CD4-positive, alpha-beta T cell treated with Interleukin-21 for 1 hour (primary cell): ENCODE measurements at places on chromosomes 7 and 10.

DNA sequence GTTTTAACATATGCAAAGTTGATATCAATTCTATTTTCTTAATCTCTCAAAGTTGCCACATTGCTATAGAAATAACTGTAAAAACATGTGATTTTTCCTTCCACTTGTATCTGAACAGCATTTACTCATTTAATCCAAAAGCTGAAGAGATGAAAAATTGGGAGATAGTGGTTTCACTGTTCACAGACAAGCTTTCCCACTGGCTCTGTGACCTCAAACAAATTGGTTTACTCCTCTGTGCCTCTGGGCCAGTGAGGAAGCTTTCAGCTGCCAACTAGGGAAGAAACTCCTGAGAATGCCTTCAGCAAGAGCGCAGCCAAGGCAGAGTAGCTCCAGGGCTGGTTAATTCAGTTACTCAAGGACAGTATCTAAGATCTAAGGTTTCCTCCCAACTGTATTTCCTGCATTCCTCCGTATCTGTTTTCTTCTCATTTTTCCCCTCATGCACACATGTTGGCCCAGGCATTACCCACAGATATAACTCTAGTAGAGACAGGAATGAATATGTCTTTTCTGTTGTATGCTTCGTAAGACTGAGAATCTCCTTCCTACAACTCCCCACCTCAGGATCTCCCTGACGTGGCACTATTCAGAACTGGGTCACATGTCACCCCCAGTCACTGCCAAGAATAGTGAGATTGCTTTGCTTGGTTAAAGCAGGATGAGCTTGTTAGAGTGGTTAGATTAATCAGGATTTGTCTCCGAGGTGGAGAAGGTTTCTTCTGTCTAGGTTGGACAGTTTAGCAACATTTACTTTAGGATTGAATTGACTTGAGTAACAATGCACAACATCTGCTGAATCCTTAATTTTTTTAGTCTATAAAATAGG is 315.7 kb downstream of the NRG3 start:
- no peak for DNase-seq

DNA sequence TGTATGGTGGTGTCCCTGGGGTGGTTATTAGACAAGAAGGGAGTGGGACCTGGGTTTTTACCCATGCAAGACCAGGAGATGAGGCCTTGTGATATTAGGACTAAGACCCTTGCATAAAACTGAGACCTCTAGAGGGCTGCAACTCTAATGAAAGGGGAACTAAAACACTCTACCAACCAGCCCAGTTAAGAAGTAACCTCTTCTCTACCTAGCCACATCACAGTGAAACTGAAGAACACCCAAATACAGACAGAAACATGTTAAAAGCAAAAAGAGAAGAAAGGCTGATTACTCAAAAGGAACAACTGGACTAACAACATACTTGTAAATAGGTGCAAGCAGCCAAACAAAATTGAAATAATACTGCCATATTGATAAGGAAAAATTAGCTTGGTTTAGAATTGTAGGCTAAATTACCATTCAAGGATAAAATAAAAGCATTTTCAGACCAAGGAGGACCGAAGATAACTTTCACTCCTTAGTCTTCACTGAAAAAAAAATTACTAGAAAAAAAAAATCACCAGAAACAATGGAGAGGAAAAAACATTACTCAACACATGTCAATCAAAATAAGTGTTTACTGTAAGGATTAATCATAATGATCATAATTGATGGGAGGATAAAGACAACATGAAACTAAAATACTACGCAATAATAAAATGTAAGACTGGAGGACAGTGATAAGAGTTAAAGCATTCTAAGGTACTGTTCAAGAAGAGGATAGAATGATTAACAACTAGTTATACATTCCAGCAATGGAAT is 27.6 kb downstream of the ERLIN1 start:
- DNase-seq = no peak

DNA sequence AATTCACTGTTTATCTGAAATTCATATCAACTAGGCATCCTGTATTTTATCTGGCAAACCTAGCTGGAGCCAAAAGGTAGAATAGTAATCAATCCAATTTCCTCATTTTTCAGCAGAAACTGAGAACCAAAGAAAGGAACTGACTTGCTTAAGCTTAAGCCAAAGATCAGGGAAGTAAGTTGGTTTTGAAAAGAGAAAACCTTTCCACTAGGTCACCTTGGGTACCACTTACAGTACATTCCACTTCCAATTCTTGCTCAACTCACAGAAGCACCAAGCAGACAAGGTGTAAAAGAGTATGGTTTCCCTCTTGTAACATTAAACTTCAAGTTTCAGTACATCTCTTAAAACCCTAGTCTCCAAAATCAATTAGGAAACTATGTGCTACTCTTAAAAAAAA is 79.6 kb downstream of the ZFAND4 start:
- DNase-seq = no peak

DNA sequence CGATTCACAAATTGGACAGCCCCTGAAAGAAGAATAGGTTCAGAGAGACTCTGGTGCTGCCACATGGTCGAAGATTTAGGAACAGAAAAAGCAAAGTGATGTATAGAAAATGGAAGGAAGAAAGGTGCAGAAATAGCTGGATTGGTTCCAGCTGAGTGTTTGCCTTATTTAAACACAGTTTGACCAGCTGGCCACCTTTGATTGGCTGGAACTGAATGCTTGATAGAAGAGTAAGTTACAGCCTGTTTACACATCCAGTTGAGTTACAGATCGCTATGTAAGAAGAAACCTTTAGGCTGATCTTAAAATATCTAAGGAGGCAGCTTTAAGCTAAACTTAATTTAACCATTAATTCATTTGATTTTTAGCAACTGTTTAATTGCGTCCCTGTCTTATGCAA is 40.3 kb upstream of the KAT6B start:
- no peak for DNase-seq

DNA sequence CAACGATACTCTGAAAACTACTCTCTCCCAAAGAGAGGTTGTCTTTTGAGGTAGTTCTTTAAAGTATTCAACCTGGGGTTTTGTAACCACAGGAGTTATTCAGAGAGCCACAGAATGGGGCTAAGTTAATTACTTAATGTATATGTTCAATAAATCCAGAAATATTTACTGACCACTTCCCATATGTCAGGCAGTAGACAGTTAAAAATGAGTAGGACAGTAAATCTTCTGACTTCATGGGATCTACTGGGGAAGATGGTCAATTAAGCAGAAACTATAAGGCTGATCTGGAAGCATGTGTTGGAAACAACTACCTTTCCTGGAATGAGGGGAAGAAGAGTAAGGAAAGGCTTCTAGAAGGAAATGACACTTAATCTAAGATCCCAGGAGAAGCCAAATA is 167.7 kb downstream of the MAGI2 start:
- no peak for DNase-seq

- DNase-seq = no peak
Measured at GRCh38 chr7:22654831-22655230, 72.2 kb upstream of the IL6 start.

- DNase-seq = no peak
Measured at GRCh38 chr7:159068893-159069448, 75.7 kb downstream of the VIPR2 start.

DNA sequence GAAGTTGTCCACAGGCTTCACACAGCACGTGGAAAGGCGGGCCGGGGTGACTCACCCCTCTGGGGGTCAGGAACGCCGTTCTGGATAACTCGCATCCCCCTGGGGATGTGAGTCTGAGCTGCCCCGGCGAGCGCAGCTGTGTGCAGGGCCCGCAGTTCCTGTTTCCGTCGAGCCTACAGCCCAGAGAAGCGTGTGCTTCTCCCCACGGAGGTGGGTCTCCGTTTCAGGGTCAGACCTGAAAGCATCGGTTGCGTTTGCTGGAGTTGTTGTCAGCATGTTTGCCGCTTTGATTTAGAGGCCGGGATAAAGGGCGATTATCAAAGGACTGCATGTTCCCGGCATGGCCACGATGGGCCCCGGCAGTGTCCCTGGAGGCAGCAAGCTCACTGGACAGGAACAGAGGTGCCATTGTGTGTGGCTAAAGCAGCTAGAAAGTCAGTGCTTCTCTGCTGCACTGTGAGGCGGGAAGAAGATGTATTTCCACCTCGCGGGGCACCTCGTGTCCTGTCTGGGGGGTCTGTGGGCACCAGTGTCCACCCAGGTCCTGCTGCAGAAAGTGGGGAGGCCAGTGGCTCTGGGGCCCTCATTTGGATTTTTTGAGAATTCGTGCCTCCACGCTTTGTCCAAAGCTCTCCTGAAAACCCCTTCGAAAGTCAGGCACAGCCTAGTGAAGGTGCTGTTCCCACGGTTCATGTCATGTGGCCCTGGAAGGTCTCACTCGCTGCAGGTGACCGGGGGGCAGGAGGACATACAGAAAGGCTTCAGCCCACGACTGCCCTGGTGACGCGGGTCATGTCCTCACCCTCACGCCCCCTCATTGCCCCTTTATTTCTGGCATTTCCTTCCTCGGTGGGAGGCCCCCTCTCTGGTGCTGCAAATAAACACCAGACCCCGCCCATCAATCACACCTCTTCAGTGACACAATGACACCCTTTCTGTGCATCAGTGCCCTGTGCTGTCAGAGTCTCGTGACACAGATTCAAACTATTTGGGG is 27.4 kb upstream of the GDI2 start:
- DNase-seq = no peak

DNA sequence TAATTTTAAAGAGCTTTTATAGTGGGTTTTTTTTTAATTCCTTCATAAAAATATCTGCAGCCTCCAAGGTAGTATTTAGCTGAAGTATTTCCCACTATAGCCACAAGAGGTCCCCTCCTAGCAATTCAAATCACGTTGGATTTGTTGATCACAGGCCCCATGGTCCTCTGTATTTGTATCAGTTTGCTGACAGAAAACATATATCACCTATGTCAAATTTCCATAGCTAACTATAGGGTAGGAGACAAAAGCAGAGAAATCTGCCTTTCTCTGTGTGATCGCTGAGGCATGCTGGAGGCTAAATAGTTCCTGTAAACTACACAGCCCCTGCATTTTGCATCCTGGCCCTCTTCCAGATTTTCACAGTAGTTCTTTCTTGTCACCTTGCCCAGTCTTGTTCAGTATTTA is 1.7 kb upstream of the CTNNA3 start:
- DNase-seq = peak; percentile 66

GRCh38 chr10:121282264-121282663 is 316.0 kb downstream of the FGFR2 start:
- DNase-seq = no peak

- no peak for DNase-seq
Measured at GRCh38 chr10:95539560-95540284, 21.4 kb downstream of the SORBS1 start.

GRCh38 chr7:67343114-67343513 is 346.5 kb downstream of the TYW1 start:
- no peak for DNase-seq

DNA sequence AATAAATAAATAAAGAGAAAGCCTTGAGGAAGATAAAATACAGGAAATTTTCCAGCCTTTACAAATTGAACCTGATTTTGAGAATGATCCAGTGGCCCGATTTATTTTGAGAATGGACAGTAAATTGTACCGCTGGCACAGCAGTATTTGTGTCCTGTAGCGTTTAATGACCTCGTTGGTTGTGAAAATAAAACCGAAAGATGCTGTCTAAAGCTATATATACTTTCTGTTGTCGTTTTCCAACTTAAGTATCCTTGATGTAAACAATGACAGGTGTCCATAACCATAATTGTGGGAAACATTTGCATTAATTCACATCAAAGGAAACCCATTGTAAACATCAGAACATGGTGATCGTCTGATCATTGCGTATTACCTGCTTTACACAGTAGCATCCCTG is 38.8 kb downstream of the TBXAS1 start:
- no peak for DNase-seq

- no peak for DNase-seq
Measured at GRCh38 chr7:94272821-94273583, 121.7 kb upstream of the COL1A2 start.

GRCh38 chr10:127018766-127019165 is 113.5 kb downstream of the DOCK1 start:
- DNase-seq = no peak

DNA sequence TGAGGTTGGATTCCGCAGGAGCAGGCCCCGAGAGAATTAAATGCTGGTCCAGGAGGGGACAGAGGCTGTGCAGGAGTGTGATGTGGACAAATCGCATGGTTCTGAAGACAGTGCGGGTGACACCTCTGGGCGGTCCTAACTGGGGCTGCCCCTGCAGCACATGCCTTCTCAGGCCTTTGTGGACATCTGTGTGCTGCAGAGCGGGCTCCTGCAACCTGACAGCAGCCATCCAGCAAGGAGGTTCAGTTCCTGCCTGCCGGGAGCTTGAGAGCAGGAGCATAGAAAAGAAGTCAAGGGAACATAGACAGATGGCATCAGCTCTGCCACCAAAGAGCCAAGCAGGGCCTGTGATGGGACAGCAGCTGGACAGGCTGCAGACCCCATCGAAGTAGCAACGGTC is 135.9 kb upstream of the PPP2R2D start:
- no peak for DNase-seq

DNA sequence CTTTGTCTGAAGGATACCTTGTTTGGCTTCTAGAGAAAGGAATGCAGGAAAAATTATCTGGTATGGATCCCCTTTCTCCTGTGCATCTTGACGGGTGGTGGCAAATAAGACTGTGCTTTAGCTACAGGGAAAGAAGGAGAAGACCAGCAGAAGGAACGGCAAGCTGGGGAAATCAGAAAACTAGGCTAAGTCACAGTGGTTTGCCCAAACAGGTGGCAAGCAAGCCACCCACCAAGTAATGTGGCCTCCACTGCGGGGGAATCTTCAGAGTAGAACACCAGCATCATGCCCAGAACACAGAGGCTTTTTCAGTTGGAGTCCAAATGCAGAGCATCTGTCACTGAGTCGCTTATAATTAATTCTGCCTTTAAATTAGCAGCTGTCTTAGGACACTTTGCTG is 282.8 kb downstream of the PHF14 start:
- no peak for DNase-seq

- DNase-seq = no peak
Measured at GRCh38 chr10:68560943-68561864, 1.1 kb downstream of the TET1 start.

DNA sequence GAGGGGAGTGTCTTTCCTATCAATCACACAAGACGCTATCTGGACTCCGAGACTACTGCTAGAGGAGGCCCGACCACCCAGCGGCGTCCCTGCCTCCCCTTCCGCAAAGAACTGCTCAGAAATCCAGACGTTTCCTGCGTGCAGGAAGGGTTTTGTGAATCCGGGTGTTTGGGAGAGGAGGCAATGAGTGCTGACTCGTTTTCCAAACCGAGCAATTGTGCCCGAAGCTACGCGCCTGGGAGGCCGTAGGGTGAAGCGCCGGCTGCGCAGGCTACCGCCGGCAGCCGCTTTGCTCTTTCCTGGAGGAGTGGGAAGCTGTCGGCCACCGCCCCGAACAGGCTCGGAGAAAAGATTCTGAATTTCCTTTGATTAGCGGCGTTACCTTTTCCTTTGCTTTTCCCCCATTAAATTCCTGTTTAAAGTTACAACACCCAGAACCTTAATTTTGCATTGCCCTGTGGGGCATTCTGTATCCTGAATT is 5.3 kb downstream of the VAX1 start:
- DNase-seq = no peak
